ENCODE measurements at places on chromosomes 6 and 20.
A peak's percentile ranks its signal among the peaks of the same experiment; 100 is the strongest.

- DNase-seq: no peak
These were observed 34.3 kb downstream of the CTNNBL1 start for GRCh38 chr20:37727957-37728634.

GRCh38 chr20:37351689-37352607 lies 6.0 kb downstream of the SRC start:
- DNase-seq: no peak

DNA sequence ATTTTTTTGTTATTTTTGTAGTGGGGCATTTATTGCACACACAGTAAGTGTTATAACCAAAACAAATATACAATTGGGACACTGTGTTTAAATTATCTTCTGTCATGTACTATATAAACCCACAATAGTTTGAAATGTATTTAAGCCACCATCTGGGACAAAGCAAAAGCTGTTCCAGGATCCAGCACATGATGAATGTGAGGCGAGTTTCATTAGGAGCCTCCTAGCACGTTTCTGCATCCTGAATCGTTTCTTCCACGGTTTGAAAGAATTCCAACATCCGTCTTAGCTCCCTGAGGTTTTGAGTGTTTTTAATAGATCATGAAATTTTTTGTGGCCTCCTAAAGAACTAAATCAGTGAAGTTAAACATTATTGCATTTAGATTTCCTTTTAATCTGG lies 65.8 kb downstream of the EYA4 start:
- no peak for DNase-seq

GRCh38 chr20:34363465-34364222 lies 571 bp downstream of the ITCH start:
- peak; percentile 70 for DNase-seq

DNA sequence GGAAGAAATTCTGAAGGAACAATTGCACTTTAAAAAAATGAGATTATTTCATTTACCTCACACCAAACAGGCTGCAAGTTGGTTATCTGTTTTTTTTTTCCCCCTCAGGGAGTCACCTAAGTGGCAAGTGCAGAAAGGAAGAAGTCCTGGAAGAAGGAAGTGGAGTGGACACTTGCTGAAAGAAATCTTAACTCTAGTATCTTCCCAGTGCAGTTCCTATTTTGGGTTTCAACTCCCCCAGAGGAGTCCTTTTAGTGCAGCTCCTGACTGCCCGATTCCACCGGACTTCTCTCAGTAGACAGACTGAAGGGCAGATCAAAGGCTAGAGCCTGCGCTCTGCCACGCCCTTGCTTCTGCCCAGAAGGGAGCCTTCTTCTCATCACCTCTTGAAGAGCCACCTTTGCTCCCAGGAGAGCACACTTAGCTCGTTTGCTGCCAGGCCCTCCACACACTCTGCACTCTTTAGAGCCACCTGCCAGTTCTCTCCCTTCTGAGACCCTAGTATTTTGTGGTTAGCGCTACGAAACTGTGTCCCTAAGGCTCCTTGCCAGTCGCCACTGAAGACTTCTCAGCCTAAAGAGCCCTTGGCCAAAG lies 4.9 kb downstream of the MTCL3 start:
- no peak for DNase-seq

DNA sequence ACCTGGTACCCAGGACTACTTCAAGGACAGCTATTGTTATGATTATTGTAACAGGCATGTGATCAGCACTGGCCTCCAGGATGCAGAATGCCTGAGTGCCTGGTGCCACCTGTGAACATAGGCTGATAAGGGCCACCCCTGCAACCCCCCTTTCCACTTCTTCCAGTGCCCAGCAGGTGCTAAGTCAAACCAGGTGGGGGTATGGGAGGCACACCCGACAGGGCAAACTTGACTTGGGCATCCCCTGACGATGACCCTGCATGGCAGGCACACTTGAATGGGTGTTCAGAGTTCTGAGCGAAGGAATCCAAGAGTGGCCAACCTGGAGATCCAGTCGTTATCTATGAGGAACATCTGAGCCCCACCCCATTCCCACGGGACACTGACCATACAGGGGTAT lies 3.4 kb downstream of the ADA start:
- no peak for DNase-seq

DNA sequence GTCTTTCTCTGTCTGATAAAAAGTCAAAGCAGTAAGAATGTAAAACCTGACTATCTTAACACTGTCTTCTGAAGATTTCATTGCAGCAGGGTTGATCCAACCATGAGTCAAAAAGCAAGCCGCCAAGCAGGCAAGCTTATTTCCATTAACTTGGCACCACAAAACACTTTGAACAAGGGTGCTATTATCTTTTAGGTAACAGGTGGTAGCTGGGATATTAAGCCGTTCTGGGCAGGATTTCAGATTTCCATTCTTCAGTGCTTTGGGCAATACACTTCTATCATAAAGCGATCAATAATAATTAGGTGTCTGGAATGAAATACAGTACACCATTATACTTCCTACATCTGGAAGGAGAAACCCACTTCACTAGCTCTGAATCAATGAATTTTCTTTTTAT lies 181.9 kb downstream of the TBC1D7 start:
- DNase-seq: no peak

DNA sequence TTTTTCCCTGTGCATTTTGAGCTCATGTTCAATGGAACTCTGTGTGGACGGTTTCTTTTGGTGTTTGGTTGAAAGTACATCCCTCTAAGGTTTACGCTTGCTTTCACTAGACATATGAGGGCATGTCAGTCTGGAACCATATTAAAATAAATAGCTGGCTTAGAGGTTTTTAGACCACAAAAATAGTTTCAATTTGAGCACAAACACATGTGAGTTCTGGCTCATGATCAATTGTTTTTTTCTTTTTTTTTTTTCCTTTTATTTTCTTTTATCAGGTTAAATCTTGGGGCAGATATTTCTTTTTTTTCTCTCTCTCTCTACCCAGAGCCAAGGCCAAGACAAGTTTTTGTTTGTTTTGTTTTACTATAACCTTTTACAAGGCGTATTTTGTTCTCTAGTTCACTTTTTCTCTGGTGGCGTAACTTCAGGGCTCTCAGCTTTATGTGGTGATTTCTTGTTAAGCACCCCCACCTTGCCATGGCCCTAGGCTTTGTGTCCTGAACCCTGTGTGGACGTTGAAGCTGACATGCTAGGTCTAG lies 92.9 kb downstream of the SHLD1 start:
- DNase-seq: no peak

GRCh38 chr20:57198132-57199072 lies 68.0 kb downstream of the BMP7 start:
- DNase-seq: no peak

- DNase-seq: no peak
These were observed 580.7 kb downstream of the LMBRD1 start for GRCh38 chr6:69216127-69216526.

- DNase-seq: no peak
These were observed 13.9 kb downstream of the MYB start for GRCh38 chr6:135195041-135195440.

DNA sequence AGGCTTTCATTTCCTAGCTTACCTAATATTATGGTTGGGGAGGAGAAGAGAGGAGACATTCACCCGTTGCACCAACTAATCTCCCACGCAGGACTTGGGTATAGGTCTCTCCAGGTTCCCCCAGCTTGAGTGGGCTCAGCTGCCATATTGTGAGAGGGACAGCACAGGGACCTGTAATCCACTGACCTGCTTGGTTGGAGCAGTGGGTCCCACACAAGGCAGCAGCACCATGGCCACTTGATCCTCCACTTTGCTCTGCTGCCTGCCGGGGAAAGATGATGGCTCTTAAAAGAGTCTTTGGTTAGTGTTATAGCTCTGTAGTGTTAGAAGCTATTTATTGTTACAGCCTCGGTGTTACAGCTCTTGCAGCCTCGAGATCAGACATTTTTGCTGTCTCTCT lies 22.5 kb upstream of the ECHDC1 start:
- DNase-seq: no peak

GRCh38 chr20:41573955-41574354 lies 44.2 kb downstream of the CHD6 start:
- no peak for DNase-seq
